ENCODE measurements at places on chromosomes 1 and 21.
A peak's percentile ranks its signal among the peaks of the same experiment; 100 is the strongest.

GRCh38 chr1:16631248-16632043 is 18.1 kb upstream of the NBPF1 start:
- H3K4me1 ChIP-seq, result peaks cover 14% of the 10 kb centered on the region
- DNase-seq, result no peak
- H3K4me3 ChIP-seq, result no peak overlapping the region
- H3K27me3 ChIP-seq, result no peaks in the 10 kb centered on the region
- H3K36me3 ChIP-seq, result peaks cover 45% of the 10 kb centered on the region

- H3K4me1 ChIP-seq, result no peaks in the 10 kb centered on the region
- DNase-seq, result no peak
- no peak overlapping the region for H3K27ac ChIP-seq
- peaks cover 38% of the 10 kb centered on the region for H3K27me3 ChIP-seq
- no peaks in the 10 kb centered on the region for H3K36me3 ChIP-seq
These were observed 91.2 kb downstream of the ACTL8 start for GRCh38 chr1:17846341-17846740.

GRCh38 chr1:109790329-109790728 is 26.6 kb upstream of the EPS8L3 start:
- H3K36me3 ChIP-seq, result peaks cover 5% of the 10 kb centered on the region
- H3K4me3 ChIP-seq, result no peak overlapping the region
- H3K27me3 ChIP-seq, result no peaks in the 10 kb centered on the region
- peak overlapping the region; percentile 59 for H3K27ac ChIP-seq

DNA sequence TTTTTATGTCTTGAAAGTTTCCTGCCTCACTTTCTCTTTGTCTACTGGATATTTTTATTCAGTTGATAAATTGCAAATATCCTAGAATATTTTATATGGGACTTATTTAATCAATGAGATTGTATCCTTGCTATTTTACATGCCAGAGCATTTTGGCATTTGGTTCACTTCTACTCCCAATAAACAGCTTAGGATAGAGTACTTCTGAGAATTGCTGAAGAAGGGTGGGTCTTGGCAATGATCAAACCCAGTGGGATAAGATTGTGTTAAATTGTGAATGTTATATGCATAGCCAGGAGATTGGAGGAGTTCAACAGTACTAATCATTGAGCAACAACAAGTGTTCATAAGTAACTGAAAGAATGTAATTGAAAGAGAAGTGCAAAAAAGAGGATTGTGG is 60.1 kb downstream of the SDCCAG8 start:
- DNase-seq, result no peak
- peaks cover 13% of the 10 kb centered on the region for H3K36me3 ChIP-seq
- H3K4me1 ChIP-seq, result no peaks in the 10 kb centered on the region

- H3K27me3 ChIP-seq, result no peaks in the 10 kb centered on the region
- peak overlapping the region; percentile 67 for H3K4me3 ChIP-seq
- peak overlapping the region; percentile 77 for H3K27ac ChIP-seq
- peaks cover 47% of the 10 kb centered on the region for H3K4me1 ChIP-seq
- no peak for DNase-seq
These were observed 23.9 kb upstream of the PTAFR start for GRCh38 chr1:28200234-28200873.

- no peak overlapping the region for H3K4me3 ChIP-seq
- no peak for DNase-seq
- peaks cover 52% of the 10 kb centered on the region for H3K36me3 ChIP-seq
These were observed 4.4 kb downstream of the TMEM200B start for GRCh38 chr1:29119121-29119929.

DNA sequence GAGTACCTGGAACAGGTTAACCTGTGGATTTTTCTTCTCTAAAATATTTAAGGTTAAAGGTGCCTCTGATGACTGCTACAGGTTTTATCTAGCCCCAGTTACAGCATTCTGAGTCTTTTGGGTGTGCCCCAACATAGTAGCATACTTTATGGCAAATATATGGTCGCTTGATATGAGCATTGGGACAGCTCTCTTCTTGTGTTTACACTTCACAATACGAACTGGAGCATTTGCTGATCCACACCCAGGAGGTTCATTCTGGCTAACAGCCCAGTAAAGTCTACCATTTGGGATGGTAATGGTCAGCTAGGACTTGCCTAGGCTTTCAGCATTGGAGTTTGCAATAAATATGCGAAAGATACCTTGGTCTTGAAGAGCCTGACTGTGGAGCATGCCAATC is 101.3 kb downstream of the DISP1 start:
- H3K4me3 ChIP-seq, result no peak overlapping the region
- H3K27me3 ChIP-seq, result no peaks in the 10 kb centered on the region
- DNase-seq, result no peak
- no peaks in the 10 kb centered on the region for H3K4me1 ChIP-seq

DNA sequence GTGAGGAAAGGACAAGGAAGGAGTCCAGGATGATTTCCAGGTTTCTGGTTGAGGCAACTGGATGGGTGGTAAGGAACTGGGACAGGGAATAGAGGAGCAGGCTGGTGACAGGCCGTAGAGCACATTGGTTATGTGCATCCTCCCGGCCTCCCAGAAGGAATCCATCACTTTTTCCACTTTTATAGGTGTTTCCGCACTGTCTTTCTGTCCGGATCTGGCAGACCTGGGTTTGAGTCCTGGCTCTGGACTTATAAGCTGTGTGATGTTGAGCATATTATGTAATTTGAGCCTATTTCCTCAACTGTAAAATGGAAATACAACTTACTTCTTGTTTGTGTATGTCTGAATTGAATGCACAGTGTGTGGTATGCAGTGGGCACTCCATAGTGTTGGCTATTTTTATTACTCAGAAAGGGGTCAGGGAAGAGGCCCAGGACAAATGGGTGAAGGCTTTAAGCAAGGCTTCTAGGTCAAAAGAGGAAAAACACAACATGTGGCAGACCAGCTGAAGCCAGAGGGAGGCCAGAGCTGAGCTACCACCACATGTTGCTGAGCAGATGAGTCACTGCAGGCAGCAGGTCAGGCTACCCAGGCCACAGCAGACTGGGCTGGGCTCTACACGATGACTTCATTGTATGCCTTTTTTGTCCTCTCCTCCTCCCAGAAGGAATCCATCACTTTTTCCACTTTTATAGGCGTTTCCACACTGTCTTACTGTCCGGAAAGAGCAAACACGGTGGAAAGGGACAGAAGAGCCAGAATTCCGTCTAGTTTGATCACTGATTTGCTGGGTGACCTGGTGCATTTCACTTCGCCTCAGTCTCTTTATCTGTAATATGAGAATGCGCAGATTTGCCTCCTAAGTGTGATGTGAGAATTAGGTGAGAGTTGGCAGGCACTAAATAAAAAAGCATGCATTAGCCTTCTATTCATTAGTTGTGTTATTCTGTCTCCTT is 791 bp upstream of the MAST2 start:
- H3K4me3 ChIP-seq, result peak overlapping the region; percentile 89
- H3K4me1 ChIP-seq, result peaks cover 33% of the 10 kb centered on the region
- H3K27ac ChIP-seq, result peak overlapping the region; percentile 81
- peaks cover 3% of the 10 kb centered on the region for H3K36me3 ChIP-seq
- no peak for DNase-seq

DNA sequence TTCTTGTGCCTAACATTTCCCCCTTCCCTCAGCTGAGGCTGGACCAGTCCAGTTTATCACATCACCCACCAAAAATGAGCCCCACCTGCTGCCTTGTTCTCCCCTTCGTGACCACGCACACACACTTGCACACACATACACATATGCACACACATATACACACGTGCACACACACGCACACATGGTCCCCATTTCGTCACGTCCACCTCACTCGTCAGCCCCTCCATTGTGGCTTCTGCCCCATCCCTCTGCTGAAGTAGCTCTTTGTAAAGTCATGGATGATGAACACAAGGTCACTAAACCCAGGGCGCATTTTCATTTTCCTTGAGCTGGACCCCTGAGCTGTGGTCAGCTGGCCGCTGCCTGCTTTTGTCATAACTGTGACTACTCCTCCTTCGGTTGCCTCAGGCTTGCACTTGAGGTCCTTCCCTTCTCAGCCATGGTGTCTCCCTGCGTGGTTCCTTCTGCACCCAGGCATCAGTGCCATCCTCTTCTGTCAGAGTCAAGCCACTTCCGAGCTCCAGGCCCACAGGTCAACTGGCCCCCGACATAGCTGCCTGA is 93.8 kb downstream of the SYT2 start:
- DNase-seq, result no peak
- peaks cover 29% of the 10 kb centered on the region for H3K4me1 ChIP-seq
- H3K27ac ChIP-seq, result peak overlapping the region; percentile 4
- H3K27me3 ChIP-seq, result peaks cover 30% of the 10 kb centered on the region
- no peaks in the 10 kb centered on the region for H3K36me3 ChIP-seq

GRCh38 chr21:46159390-46159789 is 4.0 kb upstream of the FTCD start:
- H3K4me1 ChIP-seq, result no peaks in the 10 kb centered on the region
- no peak for DNase-seq
- no peak overlapping the region for H3K27ac ChIP-seq
- peaks cover 3% of the 10 kb centered on the region for H3K36me3 ChIP-seq

DNA sequence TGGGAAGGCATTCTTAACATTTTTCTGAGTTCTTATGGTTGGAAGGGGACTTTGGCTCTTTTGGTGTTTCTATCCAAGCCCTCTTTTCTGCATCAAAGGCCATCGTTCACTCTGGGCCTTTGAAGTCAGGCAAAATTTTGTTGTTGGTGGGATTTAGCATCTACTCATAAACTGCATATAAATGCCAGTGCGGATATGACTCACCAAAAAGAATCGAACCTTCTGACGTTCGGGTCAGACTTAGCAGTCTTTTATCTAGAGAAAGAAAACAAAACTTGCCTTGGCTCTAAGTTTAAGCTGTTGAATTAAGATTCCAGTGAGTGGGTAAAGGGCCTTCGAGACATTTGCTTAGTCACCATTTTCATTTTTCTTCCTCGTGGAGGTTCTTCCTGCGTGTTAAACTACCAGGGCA is 51.4 kb downstream of the EVA1C start:
- H3K27me3 ChIP-seq, result no peaks in the 10 kb centered on the region
- no peak overlapping the region for H3K27ac ChIP-seq
- no peak overlapping the region for H3K4me3 ChIP-seq
- no peak for DNase-seq
- peaks cover 5% of the 10 kb centered on the region for H3K4me1 ChIP-seq

DNA sequence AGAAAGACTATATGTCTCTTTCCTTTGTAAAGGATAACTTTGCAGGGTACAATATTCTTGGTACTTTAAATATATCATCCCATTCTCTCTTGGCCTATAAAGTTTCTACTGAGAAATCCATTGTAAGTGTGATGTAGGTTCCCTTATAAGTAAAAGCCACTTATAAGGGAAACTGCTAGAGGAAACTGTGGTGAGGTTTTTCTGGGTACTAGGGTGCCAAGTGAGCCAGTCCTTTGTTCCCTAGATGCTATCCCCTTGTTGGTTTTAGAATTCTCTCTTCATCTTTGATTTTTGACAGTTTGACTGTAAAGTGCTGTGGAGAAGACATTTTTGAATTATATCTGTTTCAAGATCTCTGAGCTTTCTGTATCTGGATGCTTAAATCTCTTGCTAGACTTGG is 108.9 kb upstream of the NEK7 start:
- H3K4me1 ChIP-seq, result peaks cover 9% of the 10 kb centered on the region
- H3K27me3 ChIP-seq, result no peaks in the 10 kb centered on the region
- no peak overlapping the region for H3K4me3 ChIP-seq
- no peak for DNase-seq
- no peaks in the 10 kb centered on the region for H3K36me3 ChIP-seq

DNA sequence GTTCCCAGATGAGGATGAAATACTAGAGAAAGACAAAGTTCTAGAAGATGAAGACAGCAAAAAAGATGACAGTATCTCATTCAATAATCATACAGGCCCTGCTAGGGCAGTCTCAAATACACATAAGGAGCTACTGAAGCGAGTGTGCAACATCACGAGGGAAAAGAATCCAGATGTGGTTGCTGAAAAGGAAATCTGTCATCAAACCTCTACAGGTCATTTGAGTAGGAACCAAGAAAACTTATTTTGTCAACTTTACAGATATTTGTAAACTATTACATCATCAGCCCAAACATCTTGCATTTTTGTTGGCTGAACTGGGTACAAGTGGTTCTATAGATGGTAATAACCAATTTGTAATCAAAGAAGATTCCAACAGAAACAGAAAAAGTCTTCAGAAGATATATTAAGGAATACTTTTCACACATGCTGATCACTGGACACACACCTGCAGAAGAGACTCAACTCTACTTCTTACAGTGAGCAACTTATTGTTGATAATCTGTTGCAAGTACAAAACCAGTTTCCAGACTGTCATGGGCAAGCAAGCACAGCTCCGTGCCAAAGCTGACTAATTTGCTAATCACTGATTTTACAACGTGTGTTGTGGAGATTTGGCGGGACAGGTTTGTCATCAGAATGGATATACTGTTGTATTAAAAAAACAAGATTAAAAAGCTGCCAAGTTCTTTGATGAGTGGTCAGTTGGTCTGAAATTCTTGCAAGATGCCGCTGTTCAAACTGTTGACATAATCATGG is 42.1 kb downstream of the TRIM33 start:
- H3K27ac ChIP-seq, result peak overlapping the region; percentile 77
- H3K4me3 ChIP-seq, result no peak overlapping the region
- no peaks in the 10 kb centered on the region for H3K27me3 ChIP-seq
- peaks cover 64% of the 10 kb centered on the region for H3K4me1 ChIP-seq
- H3K36me3 ChIP-seq, result peaks cover 5% of the 10 kb centered on the region
- no peak for DNase-seq

GRCh38 chr1:8681911-8682310 is 135.5 kb downstream of the RERE start:
- no peaks in the 10 kb centered on the region for H3K36me3 ChIP-seq
- H3K27ac ChIP-seq, result no peak overlapping the region
- no peak overlapping the region for H3K4me3 ChIP-seq
- H3K27me3 ChIP-seq, result no peaks in the 10 kb centered on the region

GRCh38 chr1:11520531-11521233 is 41.7 kb downstream of the DISP3 start:
- H3K27ac ChIP-seq, result no peak overlapping the region
- no peaks in the 10 kb centered on the region for H3K36me3 ChIP-seq
- H3K4me1 ChIP-seq, result no peaks in the 10 kb centered on the region
- H3K4me3 ChIP-seq, result no peak overlapping the region
- DNase-seq, result no peak

DNA sequence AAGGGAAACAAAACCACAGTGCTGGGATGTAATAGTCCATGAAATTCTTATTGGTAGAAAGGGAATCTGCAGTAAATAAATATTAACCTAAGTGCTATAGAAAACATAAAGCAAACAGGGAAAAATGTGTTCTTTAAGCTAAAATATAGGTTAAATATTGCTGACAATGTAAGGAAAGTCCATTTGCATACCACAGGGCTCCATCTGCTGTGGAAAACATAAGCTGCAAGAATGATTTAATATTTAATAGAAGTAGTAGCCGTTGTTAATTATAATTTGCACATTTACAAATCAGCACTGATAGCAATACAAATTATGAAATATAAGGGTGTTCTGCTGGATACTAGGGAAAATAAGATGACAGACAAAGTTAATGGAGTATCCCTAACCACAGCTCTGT is 444.9 kb upstream of the PKN2 start:
- no peaks in the 10 kb centered on the region for H3K4me1 ChIP-seq
- no peak overlapping the region for H3K4me3 ChIP-seq
- no peak overlapping the region for H3K27ac ChIP-seq
- H3K27me3 ChIP-seq, result no peaks in the 10 kb centered on the region
- H3K36me3 ChIP-seq, result no peaks in the 10 kb centered on the region

GRCh38 chr1:14180738-14181137 is 417.7 kb upstream of the KAZN start:
- no peak for DNase-seq
- H3K4me3 ChIP-seq, result no peak overlapping the region
- H3K36me3 ChIP-seq, result no peaks in the 10 kb centered on the region
- H3K27ac ChIP-seq, result no peak overlapping the region
